ENCODE measurements at places on chromosomes 3 and 15.

DNA sequence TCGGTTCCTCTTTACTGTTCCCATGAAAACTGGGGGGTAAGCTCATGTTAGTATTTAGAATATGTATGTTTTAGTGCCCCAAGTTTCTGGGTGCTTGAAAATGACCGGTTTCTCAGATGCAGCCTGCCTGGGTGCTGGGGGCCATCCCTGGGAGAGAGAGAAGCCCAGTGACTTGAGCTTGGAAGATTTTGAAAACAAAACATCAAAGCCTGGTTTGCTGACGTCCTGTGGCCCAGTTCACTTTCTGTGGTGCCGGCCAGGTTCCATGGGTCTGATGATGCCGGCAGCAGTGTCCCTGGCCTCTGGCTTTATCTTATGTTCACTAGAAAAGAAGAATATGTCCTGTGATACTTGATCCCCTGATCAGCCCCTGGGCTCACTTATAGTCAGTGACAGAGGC, 17.1 kb downstream of the APBA2 start:
- DNase-seq, result no peak

DNA sequence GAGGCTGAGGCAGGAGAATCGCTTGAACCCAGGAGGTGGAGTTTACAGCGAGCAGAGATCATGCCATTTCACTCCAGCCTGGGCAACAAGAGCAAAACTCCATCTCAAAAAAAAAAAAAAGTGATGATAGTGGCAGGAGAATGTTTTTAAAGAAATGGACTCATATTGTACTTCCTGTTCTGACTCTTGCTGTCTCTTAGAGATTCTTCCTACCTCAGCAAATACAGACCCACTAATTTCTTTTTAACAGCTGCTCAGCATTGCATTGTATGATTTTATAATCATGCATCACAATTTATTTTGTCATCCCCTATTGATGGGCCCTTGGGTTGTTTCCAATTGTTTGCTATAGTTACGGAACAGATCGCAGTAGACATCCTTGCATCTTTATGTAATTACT, 8.8 kb upstream of the ANKDD1A start:
- DNase-seq, result no peak

DNA sequence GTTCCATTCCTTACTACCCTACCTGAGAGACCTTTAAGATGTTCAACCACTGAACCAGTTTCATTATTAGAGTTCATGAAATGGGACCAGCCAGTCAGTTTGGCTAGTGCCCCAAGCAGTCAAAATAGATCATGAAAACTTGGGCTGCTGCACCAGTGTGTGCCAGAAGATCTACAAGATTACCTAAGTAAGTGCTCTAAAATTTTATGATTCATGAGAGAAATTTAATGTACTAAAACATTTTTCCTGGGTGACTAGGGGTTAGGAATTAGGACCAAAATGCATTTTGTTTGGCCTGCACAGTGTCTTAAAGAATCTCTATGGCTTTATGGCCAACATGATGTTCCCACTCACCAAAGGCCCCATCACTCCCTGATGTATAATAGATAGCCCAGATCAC, 214.7 kb downstream of the ATP8B4 start:
- no peak for DNase-seq

DNA sequence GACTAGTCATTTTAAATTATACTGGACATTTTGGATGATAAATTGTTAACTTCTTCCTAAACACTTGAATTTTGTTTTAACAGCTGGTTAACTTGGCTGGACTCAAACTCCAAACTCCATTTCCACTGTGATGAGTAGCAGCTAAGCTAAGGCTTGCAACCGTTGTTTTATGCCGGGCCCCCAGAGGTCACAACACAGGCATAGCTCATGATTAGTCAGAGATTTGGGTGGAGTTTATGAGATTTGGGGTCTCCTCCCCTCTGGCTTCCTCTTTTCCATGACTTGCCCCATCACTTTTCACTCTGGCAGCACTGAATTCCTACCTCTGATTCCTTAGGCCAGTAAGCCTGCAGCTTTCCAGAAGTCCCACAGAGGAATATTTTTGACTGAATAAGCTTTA, 12.8 kb downstream of the THAP10 start:
- DNase-seq, result no peak

GRCh38 chr15:44532689-44533088, 4.3 kb upstream of the EIF3J start:
- DNase-seq, result no peak

- DNase-seq, result no peak
These were observed 66.8 kb downstream of the FAIM start for GRCh38 chr3:138675393-138675792.

GRCh38 chr15:70505936-70506912, 257.1 kb downstream of the UACA start:
- no peak for DNase-seq

DNA sequence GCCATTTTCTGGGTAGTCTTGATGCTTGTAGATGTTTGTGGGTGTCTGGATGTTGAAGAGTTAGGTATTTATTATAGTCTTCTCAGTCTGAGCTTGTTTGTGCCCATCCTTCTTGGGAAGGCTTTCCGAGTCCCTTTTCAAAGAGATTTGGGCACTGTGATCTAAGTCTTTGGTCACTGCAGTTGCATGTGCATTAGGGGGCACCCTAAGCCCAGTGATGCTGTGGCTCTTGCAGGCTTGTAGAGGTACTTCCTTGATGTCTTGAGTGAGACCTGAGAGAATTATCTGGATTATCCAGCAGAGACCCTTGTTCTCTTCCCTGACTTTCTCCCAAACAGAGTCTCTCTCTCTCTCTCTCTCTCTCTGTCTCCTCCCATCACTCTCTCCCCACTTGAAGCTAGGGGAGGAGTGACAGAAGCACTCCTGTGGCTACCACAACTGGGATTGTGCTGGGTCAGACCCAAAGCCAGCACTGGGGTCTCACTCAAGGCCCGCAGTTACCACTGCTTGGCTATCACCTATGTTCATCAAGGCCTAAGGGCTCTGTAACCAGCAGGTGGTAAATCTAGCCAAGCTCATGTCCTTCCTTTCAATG, 68.5 kb downstream of the TMCO5A start:
- DNase-seq, result peak; percentile 52

GRCh38 chr3:120495809-120496208, 45.0 kb upstream of the FSTL1 start:
- no peak for DNase-seq

DNA sequence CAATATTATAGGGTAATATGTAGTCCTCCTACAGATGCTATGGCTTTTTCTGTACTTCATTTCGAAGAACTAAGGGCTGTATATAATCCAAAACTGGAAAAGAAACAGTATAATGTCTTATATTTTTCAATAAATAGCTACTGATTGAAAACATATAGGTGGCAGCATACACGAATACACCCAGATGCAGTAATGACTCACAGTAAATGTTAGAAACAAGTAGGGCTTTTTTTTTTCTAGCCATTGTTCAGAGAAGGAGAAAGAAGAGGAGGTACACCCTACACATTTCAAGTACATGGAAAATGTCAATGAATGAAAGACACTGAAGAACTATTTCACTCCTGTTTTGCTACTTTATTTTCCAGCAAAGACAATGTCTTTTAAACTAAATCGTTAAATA, 9.4 kb downstream of the DAZL start:
- DNase-seq, result no peak

GRCh38 chr3:142434503-142434902, 13.3 kb downstream of the XRN1 start:
- no peak for DNase-seq

DNA sequence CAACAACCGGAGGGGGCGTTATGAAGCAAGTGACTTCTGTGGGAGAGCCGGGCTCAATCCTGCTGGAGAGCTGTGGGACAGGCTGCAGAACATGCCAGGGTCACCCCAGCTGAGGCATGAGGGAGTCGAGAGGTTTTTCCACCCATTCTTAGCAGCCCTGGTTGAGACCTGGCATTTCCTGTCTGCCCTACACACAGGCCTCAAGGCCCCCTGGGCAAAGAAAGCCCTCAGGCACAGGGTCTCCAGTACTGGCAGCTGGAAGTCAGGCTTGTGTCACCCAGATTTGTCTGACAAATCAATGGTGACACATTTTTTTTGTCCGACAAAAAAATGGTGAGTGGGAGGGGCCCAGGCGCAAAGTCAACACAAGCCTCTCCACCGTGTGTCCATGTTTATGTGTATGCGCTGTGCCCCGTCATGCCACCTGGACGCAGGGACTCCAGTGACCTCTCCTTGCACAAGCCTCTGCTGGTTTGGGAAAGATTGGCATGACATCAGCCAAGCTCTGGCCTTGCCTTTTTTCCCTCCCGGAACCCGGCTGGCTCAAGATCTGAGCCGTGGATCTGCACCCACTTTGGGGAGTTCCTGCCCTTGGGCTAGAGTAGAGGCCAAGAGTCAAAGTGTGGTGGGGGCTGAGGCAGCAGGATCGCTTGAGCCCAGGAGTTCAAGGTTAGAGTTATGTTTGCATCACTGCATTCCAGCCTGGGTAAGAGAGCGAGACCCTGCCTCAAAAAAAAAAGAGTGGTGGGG, 20.8 kb upstream of the ALAS1 start:
- DNase-seq, result no peak

DNA sequence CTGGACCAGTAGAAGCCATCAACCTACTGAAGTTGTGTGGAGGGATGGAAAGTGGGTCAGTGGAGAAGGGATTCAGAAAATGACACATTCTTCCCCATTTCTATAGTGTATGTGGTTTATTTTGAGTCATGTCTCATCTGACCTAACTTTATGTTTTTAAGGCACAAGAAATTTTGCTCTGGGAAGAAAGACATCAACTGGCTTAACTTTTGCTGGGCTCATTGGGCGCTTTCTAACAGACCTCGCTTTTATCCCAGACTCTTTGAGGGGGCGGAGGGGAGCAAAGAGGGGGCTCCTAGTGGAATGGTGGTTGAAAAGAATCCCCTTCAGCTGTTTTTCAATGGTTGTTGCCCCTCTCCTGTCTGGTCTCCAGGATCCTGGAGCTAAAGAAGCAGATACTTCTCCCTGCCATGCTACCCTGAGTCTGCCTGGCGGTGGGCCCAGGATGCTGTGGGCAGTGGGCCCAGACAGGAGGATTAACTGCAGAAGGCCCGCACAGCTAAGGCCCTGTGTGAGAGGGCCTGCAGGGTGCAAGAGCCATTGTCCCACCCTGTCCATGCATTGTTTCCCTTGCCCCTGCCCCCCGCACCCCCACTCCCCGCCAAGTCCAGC, 14.5 kb downstream of the CSRNP1 start:
- DNase-seq, result no peak

GRCh38 chr15:25408428-25408827, 30.4 kb downstream of the UBE3A start:
- DNase-seq, result no peak

DNA sequence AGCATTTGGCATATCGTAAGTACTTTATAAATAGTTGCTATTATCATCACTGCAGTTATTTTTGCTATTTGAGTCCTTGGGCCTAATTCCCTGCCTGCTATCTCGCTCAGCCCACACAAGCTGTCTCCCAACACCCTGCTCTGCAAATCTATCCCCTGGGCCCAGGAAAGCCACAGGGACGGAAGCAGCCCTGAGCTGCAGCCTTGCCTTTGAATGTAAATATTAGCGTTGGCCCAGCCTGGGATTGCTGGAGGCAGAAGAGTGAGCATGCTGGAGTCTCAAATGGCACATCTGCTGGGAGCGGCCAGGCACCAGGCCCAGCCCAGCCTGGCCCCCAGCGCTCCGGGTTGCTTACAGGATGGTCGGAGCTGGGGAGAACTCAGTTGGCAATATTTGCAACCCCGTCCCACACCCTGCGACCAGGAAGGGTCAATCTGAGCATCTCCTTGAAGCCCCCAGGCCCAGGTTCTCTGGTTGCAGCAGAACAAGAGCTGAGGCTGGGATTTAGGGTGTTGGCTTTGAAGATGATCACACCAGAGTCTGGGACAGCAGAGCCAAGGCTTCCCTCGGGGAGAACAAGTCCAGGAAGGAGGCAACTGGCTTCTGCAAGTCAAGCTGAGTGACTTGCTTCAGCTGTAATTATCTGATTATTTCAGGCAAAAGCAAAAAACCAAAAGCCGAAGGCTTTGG, 529.6 kb downstream of the SHQ1 start:
- DNase-seq, result no peak

- DNase-seq, result no peak
These were observed 168.8 kb upstream of the CNTN4 start for GRCh38 chr3:1929788-1930414.

DNA sequence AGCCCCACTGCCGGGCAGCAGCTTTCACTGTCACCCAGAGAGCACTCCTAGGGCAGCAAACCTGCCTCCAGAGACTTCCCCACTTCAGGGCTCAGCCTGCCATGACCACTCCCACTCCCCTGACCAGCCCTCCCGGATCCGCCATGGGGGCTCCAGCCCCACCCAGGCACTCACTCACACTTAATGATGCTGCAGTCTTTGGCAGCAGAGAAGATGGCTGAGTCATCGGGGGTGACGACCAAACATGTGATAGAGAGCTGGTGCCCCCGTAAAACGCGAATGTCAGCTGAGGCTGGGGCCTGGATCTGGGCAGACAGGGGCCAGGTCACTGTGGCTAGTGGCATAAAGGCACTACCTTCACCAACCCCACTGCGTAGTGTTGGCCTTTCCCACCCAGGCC, 4.7 kb downstream of the RRP9 start:
- no peak for DNase-seq

GRCh38 chr3:192911293-192911692, 6.4 kb downstream of the MB21D2 start:
- no peak for DNase-seq

GRCh38 chr3:15295506-15295905, 36.9 kb downstream of the SH3BP5 start:
- no peak for DNase-seq

- DNase-seq, result no peak
These were observed 33.3 kb upstream of the SPESP1 start for GRCh38 chr15:68897016-68897415.

DNA sequence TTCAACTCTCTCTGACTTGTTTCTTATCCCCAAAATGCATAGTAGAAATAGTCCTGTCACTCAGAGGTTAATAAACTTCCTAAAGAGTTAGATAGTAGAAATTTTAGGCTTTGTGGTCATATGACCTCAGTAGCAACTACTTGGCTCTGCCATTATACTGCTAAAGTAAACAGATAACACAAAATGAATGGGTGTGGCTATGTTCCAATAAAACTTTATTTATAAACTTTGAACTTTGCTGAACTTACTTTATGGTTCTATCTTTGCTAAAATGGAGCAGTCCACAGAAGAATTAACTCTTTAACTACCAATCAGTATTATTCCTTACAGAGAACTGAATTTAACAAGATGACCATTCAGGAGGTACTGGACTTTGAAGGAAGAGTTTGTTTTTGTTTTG, 393.6 kb upstream of the CDIN1 start:
- no peak for DNase-seq

DNA sequence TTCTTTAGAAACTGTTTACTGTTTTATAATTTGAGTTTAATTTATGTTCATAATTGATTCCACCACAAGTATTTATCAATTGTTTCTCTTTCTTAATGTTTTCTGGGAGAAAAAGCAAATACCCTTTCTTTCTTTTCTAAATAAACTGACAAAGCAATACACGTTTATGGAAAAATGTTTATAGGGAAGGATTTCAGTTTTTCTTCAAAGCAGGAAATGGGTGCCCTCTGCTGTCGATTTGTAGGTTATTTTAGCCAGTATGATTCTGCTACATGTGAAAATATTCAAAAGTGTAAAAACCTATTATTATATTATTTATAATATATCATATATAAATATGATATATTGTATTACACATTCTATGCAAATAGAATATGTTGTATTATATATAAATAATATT, 921.0 kb upstream of the ROBO1 start:
- DNase-seq, result no peak

All from activated CD4-positive, alpha-beta T cell treated with anti-CD3 and anti-CD28 coated beads for 36 hours (primary cell).